ENCODE measurements at places on chromosomes 3 and 15.

DNA sequence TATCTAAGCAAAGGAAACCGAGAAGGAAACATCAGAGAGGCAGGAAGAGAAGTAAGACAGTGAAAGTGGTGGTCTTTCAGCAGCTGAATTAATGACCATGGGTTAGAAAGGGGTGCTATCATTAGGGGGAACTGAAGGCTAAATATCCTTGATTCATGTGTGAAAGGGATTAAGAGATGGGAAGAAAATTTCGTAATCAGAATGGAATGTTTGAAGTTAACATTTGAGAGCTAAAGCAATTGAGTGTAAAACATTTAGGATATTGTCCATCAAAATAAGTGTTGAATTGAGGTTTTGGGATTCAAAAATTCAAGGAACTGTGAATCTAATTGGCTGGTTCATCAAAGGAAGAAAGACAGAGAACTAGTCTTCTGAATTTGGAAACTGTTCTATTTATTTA, 4.1 kb upstream of the ECT2 start:
- DNase-seq: peak; percentile 26

DNA sequence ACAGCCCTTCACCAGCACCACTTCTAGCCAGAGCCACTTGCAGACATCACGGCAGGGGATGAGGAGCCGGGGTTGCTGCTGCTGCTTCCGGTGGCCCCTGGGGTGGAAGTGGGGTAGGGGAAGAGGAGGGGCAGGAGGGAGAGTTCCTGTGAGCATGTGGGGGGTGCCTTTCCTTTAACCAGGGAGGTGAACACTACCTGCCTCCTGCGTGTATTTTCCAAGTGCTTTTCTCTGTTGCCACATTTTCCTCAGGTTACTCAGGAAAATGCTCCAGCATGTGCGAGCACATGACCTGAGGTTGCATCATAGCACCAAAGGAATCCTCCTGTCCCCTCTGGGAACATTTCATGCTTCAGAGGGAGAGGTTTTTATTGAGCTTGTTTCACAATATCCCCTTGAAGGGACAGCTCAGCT, 12.2 kb upstream of the SACM1L start:
- peak; percentile 51 for DNase-seq

DNA sequence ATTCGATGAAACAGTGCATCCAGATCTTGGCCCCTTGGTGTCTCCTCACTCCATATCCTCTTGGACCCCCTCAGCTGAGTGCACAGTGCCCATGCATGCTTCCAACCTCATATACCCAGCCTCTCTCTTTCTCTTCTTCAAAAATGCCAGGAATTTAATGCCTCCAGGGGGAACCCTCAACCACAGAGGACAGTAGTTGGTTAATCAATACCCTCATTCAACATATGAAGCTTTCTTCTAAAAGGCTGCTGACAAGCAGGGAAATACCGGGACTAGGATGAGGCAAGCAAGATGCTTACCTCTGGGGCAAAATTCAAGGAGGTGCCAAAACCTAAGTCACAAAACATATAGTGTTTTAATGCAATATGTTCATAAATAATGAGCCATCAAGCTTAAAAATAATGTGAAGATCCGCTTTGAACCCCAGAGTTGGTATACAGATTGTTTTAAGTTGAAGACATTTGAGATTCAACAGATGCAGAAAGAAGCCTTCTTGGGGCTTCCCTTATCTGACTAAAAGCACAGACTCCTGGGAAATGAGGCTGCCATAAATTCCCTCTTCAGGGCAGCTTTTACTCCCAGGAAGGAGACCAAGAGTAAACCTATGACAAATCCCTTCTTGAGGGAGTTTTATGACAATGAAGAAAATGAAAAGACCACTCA, 48.2 kb upstream of the FHIT start:
- no peak for DNase-seq

DNA sequence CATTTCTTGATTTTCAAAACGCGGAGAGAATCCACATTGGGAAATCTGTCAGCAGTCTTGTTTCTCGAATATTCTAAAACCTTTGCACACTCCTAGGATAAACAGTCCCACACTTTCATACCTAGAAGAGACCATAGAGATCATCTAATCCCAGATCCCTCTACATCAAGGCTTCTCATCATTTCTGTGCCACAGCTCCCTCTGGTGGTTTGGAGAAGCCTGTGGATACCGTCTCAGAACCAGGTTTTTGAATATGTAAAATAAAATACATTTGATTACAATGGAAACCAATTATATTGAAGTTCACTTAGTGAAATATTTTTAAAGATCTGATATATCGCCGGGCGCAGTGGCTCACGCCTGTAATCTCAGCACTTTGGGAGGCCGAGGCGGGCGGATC, 211.9 kb upstream of the GOLGA6L4 start:
- peak; percentile 56 for DNase-seq

GRCh38 chr15:88080616-88081015, 175.9 kb downstream of the NTRK3 start:
- no peak for DNase-seq

DNA sequence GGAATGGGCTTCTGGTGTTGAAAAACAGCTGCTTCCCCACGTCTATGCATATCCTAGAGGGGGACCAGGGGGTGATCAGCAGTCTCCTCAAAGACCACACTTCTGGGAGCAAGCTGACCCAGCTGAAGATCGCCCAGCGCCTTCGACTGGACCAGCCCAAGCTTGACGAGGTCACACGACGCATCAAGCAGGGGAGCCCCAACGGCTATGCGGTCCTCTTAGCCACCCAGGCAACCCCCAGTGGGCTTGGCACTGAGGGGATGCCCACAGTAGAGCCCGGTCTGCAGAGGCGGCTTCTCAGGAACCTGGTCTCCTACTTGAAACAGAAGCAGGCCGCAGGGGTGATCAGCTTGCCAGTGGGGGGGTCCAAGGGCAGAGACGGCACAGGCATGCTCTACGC, 2.5 kb downstream of the RBM15B start:
- DNase-seq: no peak

GRCh38 chr3:113695786-113696645, at the start of gene USF3:
Gene USF3 (minus strand): TSS chr3:113696642. CDS start chr3:113674878, 21,764 bp downstream.
- peak; percentile 33 for DNase-seq

DNA sequence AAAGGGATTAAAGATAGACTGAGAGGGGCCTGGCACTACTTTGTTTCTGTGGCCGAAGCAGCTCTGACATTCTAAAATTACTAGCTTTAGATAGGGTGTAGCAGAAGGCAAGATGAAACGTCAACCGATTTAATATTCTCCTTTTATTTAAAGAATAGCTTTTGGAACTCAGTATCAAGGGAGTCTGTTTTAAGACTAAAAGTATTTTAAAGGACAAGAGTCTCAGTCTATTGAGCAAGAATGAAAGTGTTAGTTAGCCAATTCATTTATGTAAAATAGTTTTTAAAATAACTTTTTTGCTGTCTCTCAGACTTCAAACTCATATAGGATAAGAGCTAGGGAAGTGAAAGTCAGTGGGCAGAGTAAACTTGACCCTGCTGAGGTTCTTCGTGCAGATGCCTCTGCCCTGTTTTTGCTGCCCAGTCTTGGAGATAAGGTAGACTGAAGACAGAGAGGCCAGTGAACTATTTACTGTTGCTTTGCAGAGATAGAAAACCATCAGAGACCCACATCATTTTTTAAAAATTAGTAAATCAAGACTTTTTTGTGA, 1090.9 kb downstream of the ROBO2 start:
- no peak for DNase-seq

- no peak for DNase-seq
These were observed 194.6 kb downstream of the SOX2 start for GRCh38 chr3:181906338-181906737.

- DNase-seq: no peak
These were observed 28.1 kb downstream of the CLK3 start for GRCh38 chr15:74643665-74644204.

DNA sequence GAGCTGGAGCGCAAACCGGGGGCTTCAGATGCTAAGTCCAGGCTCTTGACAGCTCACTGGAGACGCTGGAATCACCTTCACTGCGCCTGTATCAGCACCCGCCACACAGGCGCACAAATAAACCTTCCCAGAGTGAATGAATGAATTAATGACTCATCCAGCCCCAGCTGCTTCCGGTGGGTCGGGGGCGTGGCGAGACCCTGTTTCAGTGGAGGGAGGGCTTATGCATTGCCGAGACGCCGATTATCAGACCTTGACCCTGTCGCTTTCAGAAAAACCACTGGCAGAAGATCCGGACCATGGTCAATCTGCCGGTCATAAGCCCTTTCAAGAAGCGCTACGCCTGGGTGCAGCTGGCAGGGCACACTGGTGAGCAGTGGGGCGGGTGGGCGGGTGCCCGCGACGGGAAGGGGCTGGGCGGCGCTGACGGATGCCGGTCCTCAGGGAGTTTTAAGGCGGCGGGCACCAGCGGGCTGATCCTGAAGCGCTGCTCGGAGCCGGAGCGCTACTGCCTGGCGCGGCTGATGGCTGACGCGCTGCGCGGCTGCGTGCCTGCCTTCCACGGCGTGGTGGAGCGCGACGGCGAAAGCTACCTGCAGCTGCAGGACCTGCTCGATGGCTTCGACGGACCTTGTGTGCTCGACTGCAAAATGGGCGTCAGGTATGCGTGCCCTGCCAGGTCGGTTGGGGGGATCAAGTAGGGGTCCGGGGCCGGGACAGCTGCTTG, 7.7 kb downstream of the ITPKA start:
- no peak for DNase-seq

- no peak for DNase-seq
These were observed 98.1 kb downstream of the LRIG1 start for GRCh38 chr3:66402596-66403290.

DNA sequence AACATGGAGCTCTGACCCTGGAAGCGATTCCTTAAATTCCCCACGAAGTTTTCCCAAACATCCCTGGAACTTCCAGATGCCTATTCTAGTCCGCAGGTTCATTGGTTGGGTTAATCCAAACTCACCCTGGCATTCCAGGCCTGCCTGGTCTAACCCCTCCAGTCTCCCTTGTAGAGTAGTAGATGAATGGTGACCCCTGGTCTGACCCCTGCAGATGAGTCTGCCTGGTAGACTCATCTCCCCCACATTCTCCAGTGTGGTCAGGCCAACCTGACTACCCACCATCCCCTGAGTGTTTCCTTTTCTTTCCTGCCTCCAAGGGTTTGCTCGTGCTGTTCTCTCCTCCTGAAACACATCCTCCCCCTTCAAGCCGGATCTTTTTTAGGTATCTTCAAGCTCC, 10.8 kb upstream of the HRH1 start:
- DNase-seq: no peak

DNA sequence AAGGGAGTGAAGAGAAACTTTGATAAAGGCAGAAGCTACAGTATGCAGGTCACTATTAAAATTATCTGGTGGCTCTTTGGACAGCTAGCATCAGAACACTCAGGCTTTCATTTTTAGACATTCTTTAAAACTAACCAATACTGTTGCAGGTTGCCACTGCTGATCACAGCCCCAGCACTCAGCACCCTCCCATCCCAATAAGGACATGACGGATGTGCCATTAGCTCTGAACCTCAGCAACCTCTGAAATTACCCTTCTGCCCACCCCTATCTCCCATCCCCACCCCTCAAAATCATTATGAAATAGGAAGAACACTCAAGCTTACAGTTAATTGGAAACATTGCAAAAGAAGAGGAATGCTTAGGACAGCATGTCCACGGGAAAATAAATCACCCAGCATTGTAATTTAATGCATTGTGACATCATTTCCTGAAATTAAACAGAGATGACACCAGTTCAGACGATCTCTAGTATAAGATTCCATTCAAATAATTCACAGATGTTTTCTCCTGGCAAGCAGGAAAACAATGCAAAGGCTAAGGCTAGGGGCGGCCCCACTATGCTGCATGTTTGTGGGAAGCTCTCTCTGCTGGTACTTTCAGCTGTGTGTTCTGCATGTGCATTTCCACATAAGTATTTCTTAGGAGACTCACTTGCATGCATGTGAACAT, 71.6 kb downstream of the MEIS2 start:
- DNase-seq: peak; percentile 72

- DNase-seq: peak; percentile 90
These were observed 149.9 kb upstream of the RASGRP1 start for GRCh38 chr15:38714309-38715072.

DNA sequence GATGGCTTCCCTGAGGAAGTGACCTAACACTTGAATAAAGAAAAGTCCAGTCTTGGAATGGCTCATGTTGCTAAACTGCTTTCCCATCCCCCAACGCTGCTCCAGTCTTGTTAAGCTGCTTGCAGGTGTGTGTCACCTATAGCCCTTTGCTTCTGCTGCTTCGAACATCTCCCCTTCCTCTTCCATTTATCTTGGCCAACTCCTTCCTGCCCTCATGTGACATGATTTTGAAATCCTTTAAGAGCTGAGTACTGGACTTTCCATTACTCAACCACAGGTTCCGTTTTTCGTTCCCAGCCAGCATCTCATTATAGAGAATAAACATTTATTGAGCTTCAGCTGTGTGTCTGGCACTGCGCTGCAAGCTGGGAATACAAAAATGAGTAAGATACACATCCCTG, 1.7 kb downstream of the ATG7 start:
- no peak for DNase-seq

- no peak for DNase-seq
These were observed 8.6 kb upstream of the GOLIM4 start for GRCh38 chr3:168104361-168104760.

DNA sequence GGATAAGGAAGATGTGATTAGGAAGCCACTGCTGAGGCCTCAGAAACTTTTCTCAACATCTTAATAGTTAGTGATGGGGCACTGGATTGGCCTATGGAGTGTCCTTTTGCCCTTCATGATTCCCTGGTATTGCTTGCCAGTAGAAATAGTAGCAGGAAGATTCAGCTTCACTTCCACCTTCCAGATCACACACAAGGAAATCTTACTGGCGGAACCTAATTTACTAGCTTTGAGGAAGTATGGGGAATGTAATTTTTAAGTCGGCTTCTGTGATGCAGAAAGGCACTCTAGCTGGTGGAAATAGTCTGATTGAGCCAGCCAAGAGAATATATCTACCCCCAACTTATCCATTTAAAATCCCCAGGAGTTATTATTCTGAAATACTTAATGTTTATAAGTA, 46.5 kb downstream of the LPP start:
- no peak for DNase-seq

- DNase-seq: no peak
These were observed 15.7 kb upstream of the MEF2A start for GRCh38 chr15:99550077-99550476.

DNA sequence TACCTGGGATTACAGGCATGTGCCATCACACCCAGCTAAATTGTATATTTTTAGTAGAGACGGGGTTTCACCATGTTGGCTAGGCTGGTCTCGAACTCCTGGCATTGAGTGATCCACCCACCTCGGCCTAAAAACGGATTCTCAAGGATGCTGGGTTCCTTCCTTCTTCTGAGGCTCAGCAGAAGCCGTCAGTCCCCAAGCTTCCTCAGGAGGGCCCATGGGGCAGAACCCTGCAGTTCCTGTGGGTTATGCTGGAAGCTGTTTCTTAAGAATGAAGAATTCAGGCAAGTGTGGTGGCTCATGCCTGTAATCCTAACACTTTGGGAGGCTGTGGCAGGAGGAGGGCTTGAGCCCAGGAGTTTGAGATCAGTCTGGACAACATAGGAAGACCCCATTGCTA, 29.0 kb upstream of the ZNF710 start:
- no peak for DNase-seq

DNA sequence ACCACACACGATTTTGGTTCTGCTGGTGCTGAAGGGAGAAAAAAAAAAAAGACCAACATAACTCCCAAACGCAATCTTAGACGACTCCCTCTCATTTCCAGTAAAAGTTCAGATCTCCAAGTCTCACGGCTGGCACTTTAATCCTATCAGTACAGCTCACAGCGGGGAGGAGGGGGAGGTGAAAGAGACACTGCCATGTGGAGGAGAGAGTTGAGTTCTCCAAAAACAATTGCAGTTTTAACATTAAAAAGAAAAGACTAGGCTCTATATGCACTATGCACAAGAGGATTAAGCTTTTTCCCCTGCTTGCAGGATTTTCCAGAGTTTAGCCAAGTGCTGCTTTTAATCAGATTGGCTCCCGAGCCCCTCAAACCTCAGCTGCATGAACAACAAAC, 16.8 kb downstream of the BMF start:
- no peak for DNase-seq
